Muscle of leg (tissue), 16 donors: ENCODE measurements at places on chromosomes 3 and 15. TPM values are rescaled to one million over a fixed set of nuclear protein-coding genes. Genes with fewer than 3 reads are reported as not detected.
A peak's percentile ranks its signal among the peaks of the same experiment; 100 is the strongest.

- no peak for DNase-seq
Observed at GRCh38 chr3:123861081-123861836, 22.9 kb downstream of the MYLK start.

- peak; percentile 46 for DNase-seq
Observed at GRCh38 chr15:40549894-40550293, 14.9 kb downstream of the CCDC32 start.

Gene CD86
- 2.2 TPM for total RNA-seq

Gene CCDC39
- not detected for total RNA-seq
